B cell (primary cell): ENCODE measurements at places on chromosomes 11 and 22.

- DNase-seq = no peak
Observed at GRCh38 chr11:7572001-7572712, 58.4 kb downstream of the PPFIBP2 start.

- DNase-seq = no peak
Observed at GRCh38 chr11:110601936-110602335, 110.3 kb downstream of the ARHGAP20 start.

GRCh38 chr11:5689551-5689983, at the start of gene TRIM22:
Gene TRIM22, plus strand, starts transcription at chr11:5689790. Its CDS starts 6,443 bp downstream, at chr11:5696233.
- peak; percentile 86 for DNase-seq

DNA sequence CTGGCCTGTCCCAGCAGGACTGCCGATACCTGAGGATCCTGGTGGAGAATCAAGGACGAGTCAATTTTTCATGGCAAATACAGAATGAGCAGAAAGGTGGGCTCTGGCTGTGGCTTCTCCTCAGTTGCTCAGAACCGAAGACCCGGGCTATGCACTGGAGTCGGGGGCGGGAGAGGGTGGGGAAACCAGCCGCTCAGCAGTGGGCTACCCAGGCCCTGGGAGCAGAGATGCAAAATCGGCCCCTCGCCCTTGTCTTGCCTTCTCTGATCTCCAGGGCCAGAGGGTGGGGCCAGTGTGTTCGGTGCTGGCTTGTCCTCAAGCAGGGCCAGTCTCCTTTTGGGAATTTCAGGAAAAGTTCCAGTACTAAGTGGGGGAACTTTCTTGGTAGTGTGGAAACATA, 18.4 kb upstream of the GLB1L2 start:
- DNase-seq = no peak

DNA sequence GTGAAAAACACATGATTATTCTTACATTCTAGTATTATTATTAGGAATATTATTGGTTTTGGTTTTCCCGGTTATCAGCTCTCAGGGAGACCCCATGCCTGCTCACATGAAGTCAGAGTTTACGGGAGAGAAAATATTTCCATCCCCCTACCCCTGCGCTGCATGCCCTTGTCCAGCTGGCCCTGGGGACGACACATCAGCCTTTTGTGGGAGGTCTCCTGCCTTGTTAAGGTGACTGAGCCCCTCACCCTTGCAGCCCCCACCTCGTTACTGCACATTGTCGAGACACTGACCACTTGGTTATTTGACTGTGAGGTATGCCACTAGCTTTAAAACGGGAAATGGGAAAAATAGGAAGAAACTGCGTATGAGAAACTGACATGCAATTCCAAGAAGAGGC, 63.0 kb downstream of the PARVG start:
- no peak for DNase-seq

GRCh38 chr11:113142508-113142907, 171.9 kb upstream of the TTC12 start:
- DNase-seq = no peak

DNA sequence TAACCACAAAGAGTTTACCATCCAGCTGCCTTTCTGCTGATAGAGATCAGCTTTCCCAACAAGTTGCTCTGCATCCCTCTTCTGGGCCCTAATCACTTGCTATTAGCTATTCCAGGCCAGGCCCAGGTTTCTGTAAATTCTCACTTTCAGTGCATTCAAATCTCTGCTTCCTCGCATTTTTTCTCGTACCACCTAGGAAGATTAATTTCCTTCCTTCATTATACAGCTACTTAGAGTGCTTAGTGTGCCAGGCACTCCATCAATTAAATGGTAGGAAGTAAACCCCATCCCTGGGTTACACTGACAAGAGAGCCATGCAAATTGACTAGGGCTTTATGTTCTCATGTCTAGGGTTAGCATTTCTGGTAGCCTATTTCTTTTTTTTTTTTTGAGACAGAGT, 9.7 kb downstream of the SIAE start:
- no peak for DNase-seq

GRCh38 chr11:8766043-8766987, 83.7 kb downstream of the RPL27A start:
- DNase-seq = no peak

GRCh38 chr11:66464916-66465315, 1.8 kb upstream of the PELI3 start:
- DNase-seq = no peak

- peak; percentile 17 for DNase-seq
Observed at GRCh38 chr22:19085233-19085718, 36.9 kb downstream of the DGCR2 start.

DNA sequence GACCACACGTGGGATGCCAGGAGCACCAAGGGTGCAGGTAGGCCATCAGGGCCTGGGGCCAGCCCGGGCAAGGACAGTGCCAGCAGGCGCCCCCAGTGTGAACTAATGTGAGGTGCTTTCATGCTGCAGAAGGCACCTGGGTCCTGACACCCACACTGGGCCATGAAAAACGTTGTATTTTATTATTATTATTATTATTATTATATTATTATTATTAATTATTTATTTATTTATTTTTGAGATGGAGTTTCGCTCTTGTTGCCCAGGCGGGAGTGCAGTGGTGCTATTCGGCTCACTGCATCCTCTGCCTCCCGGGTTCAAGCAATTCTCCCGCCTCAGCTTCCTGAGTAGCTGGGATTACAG, 1267.3 kb downstream of the BRD1 start:
- no peak for DNase-seq

DNA sequence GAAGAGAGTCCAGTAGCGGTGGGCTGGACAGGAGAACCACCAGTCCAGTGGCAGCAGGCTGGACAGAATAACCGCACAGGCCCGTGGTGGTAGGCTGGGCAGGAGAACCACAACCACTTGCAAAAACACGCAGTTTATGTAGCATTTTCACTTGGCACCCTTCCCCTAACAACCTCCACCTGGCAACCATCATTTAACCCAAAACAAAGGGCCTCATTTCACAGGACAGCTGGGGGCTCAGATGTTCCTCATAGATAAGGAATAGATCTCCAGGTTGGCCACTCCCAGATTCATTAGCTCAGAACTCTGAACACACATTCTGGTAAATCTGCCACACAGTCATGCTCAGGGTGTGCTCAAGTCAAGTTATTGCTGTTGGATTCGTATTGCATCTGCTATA, 41.2 kb downstream of the SYTL2 start:
- no peak for DNase-seq

DNA sequence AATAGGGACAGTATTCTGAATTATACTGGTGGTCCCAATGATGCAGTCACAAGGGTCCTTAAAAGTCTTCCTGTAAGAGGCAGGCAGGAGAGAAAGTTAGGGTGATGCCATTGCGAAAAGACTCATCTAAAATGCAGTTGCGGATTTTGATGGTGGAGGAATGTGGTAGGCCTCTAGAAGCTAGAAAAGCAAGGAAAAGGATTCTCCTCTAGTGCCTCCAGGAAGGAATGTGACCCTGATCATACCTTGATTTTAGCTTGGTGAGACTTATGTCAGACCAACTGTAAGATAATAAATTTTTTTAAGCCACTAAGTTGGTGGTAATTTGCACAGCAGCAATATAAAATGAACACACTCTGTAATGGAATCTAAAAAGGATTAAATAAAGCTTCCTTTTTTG, 33.8 kb downstream of the CHORDC1 start:
- no peak for DNase-seq

- no peak for DNase-seq
Observed at GRCh38 chr11:72069787-72070251, 10.5 kb downstream of the NUMA1 start.

GRCh38 chr22:27507111-27507611, 294.4 kb downstream of the MN1 start:
- no peak for DNase-seq
